ENCODE measurements at places on chromosomes 2 and 18. TPM values are rescaled to one million over a fixed set of nuclear protein-coding genes. Genes with fewer than 3 reads are reported as not detected.

DNA sequence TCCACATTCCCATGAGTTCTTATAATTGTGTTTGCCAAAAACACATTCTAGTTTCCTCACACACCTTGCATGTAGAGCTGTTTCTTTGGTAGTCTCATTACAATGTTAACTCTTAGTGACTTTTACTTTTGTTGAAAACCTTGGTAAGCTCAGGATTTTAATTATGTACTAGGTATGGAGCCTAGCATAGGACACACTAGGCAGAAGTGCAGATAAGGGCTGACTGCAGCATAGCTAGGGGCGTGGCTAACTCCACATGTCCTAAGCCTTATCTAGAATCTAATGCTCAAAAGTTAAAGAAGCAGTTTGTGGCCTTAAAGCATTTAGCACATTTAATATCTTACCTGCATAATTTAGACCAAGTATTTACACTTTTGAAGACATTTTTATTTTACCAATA, 153.7 kb upstream of the FBXO11 start:
- DNase-seq: no peak

DNA sequence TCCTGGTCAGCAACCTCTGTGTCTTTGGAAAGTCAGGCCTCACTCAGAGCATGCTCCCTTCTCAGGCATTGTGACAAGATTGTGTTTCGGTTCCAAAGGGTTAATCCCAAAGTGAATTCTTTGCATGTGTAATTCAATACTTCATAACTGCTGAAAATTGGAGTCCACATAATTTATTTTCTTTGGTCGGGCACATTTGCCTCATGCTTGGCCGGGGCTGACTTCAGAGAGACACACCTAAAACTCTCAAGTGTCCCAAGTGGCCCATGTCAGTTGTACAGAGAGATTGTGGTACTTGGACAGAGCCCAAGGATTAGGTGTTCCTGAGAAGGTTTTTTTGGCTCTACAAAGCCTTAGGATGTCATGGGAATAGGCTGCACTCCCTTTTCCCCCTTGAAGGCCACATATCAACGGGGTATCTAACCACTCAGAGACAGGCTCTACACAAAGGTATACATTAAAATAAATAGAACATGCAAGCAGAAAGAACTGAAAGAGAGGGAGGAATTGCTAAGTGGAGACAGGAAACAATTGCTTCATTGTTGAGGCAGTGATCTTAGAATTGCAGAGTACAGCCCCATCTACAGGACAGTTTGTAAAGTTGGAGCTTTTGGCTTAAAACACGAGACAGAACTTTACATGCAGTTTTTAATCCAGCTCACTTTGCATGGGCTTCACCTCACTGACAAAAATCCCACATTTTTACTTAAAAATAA, 1232.3 kb upstream of the ZEB2 start:
- DNase-seq: peak; percentile 60

DNA sequence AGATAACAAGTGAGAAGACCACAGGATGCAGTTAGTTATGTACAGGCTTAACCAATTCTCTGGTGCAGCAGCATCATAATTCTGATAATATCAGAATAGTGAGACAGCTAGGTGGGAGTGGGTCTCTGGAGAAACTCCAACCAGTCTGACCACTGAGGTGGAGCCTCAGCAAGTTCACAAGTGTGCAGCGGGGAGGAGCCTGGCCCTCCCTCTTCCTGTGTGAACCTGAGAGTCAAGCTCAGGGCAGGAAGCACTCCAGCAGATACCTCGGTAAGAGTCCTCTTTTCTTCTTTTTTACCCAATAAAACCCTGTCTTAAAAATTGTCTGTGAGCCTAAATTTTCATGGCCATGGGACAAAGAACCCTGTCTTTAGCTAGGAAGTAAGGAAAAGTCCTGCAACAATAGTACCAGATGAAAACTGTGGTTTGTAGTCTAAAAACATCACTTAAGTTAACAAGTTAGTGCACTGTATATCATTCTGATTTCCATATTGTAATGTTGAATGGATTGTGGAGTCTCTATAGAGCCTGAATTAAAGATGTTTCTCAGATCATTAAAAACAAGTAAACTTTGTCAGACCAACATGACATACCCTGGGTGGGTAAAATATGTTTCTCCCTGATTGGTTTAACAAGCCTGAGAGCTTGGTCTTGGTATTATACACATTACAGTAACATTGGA, 370.8 kb downstream of the TMEM182 start:
- peak; percentile 46 for DNase-seq

DNA sequence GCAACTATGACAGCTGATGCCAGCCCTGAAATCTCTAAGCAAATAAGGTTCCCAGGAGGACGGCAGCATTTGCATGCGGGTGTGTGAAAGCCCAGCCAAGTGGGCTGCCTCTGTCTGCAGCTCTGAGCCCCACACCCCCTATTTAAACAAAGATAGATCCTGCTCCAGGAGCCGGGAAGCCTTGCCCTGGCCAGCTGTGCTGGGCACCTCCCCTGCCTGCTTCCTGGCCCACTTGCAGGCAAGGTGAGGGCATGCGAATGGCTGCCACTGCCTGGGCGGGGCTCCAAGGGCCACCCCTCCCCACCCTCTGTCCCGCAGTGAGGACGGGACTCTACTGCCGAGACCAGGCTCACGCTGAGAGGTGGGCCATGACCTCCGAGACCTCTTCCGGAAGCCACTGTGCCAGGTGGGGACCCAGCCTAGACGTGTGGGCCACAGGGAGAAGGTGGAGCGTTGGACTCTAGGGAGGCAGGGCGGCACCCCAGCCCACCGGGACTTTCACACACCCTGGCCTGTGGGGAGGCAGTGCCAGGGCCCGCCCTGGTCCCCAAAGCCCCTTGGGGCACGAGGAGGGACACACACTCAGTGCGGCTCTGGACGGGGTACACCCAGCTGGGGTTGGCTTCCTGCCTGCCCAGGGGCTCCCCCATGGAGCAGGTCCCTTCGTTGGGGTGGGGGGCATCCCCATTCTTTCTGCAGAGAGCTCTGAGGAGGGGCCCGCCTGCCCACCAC, at the start of gene ANO7:
Gene ANO7 (plus strand): TSS at position 317 of the 732 bp plus-strand sequence. CDS start 1,387 bp downstream, outside the sequence.
- no peak for DNase-seq

Gene CCDC74B
- total RNA-seq: 33.7 TPM

DNA sequence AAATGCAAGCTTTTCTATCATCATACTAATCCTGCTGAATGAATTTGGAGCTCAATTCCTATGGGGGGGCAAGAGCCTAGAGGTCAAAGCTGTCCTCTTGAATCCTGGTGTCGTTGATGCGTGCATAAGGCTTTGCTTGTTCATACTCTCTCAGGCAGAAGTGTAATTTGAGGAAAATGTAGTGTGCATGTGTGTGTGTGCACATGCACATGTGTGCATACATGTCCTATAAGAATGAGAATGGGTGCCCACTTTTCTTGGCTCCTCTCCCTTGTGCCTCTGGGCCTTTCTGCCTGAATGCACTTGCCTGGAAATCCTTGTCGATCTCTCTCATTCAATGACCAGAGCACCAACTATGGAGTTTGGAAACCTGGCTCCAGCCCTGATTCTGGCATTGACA, 28.5 kb upstream of the C18orf32 start:
- DNase-seq: no peak

GRCh38 chr2:219688560-219689445, 61.4 kb downstream of the SLC4A3 start:
- DNase-seq: peak; percentile 81

DNA sequence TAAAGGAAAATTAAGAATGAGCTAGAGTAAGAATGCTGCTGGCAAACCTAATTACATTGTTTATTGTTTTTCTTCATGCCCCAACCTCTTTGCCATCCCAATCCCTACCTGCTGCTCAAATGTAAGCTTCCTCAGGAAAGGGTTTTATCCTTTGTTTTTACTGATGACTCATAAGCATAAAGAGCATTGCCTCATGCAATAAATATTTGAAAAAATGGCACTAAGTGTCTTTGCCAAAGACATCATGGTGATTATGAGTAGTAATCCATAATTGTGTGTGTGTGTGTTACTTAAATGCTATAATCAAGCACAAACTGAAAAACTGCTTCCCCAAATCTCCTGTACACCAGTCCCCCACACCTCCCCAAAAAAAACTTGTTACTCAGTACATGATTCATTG, 53.4 kb downstream of the DNER start:
- peak; percentile 35 for DNase-seq

DNA sequence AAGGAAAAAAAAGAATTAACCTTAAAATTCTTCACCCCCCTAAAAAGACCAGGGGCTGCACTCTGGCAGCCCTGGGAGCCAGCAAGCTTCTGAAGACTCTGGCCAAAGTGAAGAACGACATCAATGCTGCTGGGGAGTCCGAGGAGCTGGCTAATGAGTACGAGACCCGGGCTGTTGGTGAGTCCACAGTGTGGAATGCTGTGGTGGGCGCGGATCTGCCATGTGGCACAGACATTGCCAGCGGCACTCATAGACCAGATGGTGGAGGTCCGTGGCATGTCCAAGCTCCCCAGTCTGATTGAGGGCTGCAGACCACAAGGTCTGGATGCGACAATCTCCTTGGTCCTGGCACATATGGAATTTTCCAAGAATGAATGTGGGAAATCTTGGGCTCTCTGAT, 47.4 kb downstream of the TRPM8 start:
- peak; percentile 89 for DNase-seq

Gene ASPRV1
- total RNA-seq: 1.2 TPM

DNA sequence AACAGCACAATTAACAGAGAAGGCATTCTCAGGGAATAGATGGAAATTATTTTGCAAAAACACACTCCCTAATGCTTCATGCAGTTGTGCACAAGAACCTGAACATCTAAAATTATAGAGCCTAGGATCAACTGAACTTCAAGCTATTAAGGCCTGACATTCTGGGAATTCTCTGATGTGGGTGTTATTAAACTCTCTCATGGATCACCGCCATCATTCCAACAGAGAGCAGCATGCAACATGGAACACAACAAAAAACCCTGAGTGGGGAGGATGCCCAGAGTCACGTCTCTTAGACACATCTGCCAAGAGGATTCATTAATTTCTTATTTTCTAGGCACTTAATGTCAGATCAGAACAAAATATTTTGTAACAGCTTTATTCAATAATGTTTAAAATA, 543.8 kb downstream of the ERBB4 start:
- DNase-seq: no peak

DNA sequence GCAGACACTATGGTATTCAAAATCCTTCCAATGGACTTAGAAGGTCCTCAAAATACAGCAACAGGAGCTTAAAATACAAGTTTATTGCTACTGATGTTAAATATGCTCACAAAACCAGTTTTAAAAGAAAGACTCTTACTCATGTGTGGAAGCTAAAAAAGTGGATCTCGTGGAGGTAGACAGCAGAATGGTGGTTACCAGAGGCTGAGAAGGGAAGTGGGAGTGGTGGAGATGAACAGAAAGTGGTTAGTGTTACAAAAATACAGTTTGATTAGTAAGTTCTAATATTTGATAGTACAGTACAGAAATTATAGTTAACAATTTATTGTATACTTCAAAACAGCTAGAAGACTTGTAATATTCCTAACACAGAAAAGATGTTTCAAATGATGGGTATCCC, 12.1 kb downstream of the ADAM17 start:
- DNase-seq: no peak

Gene PROM2
- total RNA-seq: not detected

DNA sequence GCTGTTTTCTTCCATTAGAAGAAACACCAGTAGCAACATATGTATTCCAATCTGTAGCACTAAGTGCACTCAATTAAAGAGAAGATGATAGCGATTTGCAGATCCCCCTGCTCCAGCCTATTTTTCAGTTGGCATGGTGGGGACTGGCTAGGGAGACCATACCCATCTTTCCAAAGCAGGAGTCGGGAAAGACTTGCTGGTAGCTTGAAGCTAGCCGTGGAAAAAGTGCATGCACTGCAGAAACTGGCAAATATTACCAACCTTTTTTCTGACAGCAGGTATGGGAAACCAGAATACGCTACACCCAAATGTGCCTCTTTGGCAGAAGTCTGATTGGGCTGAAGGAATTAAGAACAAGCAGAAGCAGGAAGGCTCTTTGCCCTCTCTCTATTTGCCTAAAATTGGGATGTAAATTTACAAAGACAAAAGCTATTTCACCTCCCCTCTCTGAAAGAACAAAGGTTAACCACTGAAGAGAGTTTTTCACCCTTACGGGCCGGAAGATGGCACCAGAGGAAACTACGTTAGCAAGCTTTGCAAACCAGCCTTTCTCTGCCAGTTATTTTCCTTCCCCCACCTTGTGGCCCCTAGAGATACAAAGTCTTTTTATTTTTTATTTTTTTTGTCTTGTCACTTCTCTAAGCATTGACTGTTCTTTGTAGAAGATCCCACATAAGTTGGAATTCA, 273.1 kb downstream of the DLGAP1 start:
- peak; percentile 12 for DNase-seq

Gene KIF5C
- total RNA-seq: 3.2 TPM

Gene ZSWIM2
- not detected for total RNA-seq

Gene IL1R2
- total RNA-seq: not detected

Gene REEP1
- 4.1 TPM for total RNA-seq

DNA sequence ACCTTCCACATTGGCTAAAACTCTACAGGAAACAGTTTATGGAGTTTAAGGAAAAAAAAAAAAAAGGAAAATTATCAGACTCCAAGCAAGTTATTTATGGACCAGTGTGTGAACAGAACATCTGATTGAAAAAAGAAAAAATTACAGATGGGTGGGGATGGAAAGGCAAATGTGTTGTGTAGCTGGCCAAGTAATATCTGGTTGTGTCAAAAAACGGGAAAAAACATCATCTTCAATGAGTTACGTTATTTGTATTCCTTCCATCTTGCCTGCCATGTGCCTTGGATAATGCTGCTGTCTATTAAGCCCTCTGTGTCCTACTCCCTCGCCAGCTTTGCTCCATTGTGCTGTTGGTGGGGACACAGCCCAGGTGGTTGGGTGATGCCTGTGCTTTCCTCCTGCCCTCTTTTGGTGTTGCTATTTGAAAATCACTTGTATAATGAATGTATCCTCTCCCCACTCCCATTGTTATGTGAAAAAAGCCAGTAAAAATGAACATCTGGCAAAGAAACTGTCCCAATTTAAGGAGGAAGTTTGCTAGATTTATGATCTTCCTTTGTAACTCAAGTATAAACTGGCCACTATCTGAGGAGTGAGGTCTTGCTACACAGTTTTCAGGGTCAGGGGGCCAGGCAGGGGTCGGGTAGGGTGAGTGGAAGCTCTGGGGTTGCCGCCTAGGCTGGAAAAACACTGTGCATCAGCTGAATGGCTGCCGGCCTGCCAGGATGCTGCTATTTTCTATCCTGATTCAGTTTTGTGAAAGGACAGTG, 155.9 kb downstream of the FMNL2 start:
- no peak for DNase-seq
